Hematopoietic multipotent progenitor cell (in vitro differentiated cells): ENCODE measurements at places on chromosomes 11 and 22. TPM values are rescaled to one million over a fixed set of nuclear protein-coding genes. Genes with fewer than 3 reads are reported as not detected.

DNA sequence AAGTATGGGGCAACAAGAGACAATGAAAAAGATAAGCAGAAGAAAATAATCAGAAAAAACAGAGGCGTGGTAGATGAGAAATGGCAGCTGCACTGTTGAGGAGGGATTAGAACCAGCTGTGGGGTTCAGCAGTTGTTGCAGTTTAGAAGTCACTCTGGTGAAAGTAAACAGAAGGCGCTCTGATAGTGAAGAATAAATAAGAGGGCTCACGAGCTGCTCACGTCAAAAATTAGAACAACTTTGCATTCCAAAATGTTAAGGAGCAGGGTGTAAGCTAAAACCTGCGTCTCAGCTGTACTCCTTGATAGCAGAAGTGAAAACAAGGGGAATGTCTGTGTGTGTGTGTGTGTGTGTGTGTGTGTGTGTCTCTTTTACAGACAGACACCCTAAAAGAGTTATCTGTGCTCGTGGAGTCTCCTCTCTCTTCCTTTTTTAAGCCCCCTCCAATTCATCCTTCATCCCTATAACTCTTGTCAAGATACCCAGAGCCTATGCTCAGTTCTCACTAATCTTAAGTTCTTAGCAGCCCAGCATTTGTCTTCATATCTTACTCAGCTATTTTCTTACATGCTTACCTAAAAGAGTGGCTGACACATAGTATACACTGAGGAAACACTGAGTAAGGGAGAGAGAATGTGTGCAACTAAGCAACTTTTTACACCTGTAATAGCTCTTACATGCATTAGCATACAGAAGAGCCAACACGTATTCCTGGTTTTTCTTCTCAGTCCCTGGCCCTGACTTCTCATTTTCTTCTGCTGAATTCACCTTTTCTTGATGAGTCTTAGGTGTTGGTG lies 8.9 kb downstream of the TTC17 start:
- no peak for DNase-seq

DNA sequence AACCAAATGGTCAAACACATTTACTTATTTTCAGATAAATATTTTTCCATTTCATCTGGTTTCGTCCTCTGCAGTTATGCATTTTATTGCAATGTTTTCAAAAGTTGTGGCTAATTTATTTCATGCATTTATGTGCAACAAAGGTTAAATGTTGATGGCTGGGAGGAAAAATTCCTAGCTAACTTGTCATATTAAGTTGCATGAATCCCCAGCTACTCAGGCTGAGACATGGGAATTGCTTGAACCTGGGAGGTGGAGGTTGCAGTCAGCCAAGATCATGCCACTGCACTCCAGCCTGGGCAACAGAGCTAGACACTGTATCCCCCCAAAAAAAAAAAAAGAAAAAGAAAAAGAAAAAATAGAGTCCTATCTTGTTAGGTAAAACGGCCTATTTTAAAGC lies 1862.4 kb upstream of the RAG2 start:
- DNase-seq = no peak

- peak; percentile 18 for DNase-seq
These were observed 43.6 kb downstream of the TEAD1 start for GRCh38 chr11:12717851-12718291.

- no peak for DNase-seq
These were observed 5.2 kb downstream of the TMEM134 start for GRCh38 chr11:67463680-67464410.

SCUBE1 gene
- total RNA-seq = 1.3 TPM

TYMP gene
- 20.5 TPM for total RNA-seq

PKP3 gene
- 0.27 TPM for total RNA-seq

GRCh38 chr11:23859087-23859486 lies 637.8 kb upstream of the LUZP2 start:
- no peak for DNase-seq

DNA sequence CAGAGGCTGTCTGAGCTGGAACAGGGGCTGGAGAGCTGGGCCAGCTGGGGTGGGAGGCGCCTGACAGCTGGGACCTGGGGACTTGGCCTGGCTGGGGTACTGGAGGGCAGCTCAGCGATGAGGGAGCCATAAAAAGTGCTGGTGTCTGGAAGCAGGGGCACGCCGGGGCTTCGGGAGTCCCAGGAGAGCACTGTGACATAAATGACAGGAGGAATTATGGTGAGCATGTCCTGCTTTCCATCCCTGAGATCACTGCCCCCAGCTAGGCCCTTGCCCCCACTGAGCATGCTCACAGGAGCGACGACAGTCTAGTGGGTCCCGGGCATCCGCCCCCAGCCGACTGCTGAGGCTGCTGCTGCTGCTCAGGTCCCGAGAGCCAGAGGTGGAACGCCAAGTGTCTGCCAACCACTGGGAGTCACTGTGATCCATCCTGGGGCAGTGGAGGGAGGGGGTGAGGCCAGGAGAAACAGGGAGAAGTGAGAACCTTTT lies 6.2 kb downstream of the ROBO4 start:
- no peak for DNase-seq

ZNF143 gene
- 38.8 TPM for total RNA-seq

DNA sequence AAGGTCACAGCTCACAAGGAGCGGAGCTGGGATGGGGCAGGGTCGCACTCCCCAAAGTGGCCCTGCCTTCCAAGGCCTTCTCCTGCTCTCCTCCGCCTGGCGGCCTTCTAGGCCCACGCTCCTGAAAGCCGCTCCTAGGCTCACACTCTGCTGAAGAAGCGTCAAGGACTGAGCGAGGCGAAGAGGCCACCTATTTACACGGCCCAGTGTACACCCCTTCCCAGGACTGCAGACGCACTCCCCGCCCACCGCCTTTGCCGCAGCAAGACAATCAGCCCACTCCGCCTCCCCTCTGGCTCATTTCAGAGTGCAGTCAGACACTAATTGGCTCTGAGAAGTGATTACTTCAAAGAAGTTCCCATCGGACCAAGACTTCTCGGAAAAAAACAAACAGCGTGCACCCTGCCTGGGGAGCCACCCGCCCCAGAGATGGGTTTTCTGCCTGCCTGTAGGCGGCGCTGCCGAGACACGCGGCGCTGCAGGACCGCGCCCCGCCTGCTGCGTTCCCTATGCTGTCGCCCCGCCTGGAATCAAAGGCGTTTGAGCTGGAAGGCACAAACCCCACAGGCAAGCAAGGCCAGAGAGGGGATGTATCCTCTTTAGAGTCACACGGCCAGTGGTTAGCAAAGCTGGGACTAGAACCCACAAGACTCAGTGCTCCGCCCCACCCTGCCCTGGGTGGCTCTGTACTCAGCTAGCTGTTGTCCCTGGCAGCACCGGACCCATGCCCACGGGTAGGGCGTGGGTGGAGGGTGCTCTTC lies 414.8 kb downstream of the BUD13 start:
- no peak for DNase-seq

KRTAP5-6 gene
- total RNA-seq = not detected

CYB561A3 gene
- total RNA-seq = 59.0 TPM

- DNase-seq = no peak
These were observed 4.1 kb downstream of the BDNF start for GRCh38 chr11:27696115-27696514.

GRCh38 chr22:39808081-39808480 lies 85.5 kb downstream of the ENTHD1 start:
- no peak for DNase-seq

BIRC3 gene
- 7.0 TPM for total RNA-seq

DNA sequence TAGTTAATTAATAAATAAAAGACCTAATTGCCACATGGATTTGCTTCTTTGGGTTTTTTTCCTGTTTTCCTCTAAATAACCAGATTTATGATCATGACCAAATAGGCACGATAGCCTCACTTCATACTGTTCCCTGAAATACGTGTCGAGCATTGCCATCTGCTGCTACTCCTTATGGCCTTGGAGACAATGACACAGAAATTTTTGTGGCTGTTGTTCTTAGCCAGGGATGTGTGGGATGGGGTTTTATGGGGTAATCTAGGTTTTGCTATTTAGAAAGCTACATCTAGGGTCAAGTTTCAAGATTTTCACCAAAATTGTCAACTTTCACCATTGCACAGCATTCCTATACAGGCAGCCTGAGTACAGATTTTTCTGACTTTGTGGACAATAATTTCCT lies 145.2 kb downstream of the DBX1 start:
- DNase-seq = no peak

DNA sequence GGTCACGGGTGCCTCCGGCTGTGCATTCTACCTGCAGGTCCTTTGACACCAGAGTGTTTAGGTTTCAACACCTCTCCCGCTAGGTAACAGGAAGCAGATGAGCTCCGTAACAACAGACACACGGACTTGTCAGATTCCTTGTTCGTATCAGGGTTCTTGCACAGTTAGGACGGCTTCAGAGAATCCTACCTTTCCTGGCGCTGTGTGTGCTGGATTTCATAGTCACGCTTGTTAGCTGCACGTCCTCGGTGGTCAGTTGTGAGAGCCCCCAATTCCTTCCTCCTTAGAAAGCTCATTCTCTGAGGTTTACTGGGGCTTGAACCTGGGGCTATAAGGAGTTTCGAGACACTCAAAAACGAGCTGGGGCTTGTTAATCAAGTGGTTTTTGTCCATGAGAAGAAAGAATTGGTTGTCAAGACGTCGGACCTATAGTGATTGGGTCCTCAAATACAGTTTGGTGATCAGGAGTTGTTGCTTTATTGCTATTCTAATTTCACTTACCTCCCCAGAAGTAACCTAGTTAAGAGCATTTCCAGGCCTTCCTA lies 664 bp downstream of the DDB2 start:
- peak; percentile 3 for DNase-seq

GRCh38 chr22:20865875-20866445 lies 7.2 kb downstream of the SNAP29 start:
- DNase-seq = no peak

DNA sequence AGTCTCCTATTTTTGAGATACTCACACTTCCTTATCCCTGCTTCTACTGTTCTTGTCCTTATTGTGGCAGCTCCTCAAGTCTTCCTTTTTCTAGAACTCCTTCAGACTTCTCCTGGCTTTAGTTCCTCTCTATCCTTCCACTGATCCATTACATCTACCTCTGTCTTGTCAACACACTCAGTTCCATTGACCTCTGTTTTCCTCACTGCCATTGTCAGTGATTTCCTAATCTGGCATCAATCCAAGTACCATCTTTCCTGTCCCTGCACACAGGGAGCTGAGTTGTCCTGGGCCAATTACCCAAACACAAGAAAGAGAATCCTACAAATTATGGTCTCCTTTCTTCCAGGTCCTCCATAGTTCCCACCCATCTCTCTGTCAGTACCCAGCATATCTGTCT lies 27.9 kb upstream of the RIC3 start:
- no peak for DNase-seq

- no peak for DNase-seq
These were observed 92.4 kb downstream of the KCNC1 start for GRCh38 chr11:17827006-17827405.

GRCh38 chr11:2382936-2383851 lies 6.1 kb downstream of the CD81 start:
- DNase-seq = no peak

DNA sequence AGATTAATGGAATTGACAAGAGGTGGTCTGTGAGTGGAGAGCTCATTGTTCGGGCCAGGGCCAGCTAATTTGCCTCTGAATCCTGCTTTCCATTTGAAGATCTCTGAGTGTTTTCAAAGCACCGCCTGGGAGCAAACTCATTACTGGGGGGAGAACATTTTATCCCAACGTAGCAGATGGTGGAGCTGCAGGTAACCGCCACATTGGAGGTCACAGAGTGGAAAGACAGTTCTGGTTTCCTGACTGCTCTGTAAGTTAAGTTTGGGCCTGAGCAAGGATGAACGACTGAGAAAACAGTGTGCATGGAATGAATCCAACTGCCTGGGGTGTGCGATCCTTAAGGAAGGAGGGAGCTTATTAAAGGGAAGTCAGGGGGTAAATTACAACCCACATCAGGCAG lies 30.5 kb downstream of the LMO2 start:
- DNase-seq = no peak

DNA sequence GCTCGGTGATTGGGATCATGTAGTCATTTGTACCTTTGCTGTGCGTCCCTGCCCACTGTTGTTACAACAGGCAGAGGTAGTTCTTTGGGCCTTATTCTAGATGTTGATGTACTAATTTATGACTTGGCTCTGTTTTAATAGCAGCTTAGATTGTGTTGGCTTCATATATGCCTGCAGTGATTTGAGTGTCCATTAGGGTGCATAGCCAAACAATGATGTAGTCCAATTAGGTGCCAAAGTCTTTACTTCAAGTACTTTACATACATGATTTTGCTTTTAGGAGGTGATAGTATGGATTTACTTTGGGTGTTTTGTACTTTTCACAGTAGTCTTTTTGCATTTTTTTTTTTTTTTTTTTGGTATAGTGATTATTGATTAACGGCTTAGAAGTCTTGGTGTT lies 46.4 kb downstream of the PPP6R3 start:
- DNase-seq = no peak

DNA sequence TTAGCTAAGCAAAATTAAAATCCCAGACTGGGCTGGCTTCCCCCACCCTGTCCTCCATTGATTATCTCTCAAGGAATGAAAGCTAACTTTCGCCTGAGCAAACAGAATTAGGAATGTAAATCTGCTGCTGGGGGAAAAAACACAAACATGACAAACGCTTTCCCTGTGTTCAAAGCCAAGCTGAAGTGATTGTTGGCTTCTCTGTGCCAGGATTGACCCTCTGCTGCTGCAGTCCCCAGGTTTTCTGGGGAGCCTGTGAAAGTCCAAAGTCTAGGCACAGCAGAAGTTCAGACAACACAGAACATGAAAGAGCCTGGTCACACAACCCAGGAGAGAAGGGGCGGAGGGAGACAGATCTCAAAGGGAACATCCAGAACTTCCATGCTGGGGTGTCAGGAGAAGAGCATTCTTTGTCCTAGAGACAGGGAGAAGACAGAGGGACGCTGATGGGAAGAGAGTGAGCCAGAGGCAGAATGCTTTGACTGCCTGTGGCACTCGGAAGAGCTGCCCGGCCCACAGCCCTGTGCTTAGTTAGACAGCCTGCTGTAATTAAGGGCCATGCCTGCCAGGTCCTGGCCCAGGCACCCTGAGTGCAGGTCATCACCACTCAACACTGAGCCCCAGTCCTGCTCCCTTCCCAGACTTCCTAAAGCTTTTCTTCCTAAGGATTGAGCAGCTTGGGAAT lies 6.9 kb downstream of the PATZ1 start:
- DNase-seq = no peak

GRCh38 chr11:112498701-112499100 lies 238.0 kb upstream of the PLET1 start:
- no peak for DNase-seq

DNA sequence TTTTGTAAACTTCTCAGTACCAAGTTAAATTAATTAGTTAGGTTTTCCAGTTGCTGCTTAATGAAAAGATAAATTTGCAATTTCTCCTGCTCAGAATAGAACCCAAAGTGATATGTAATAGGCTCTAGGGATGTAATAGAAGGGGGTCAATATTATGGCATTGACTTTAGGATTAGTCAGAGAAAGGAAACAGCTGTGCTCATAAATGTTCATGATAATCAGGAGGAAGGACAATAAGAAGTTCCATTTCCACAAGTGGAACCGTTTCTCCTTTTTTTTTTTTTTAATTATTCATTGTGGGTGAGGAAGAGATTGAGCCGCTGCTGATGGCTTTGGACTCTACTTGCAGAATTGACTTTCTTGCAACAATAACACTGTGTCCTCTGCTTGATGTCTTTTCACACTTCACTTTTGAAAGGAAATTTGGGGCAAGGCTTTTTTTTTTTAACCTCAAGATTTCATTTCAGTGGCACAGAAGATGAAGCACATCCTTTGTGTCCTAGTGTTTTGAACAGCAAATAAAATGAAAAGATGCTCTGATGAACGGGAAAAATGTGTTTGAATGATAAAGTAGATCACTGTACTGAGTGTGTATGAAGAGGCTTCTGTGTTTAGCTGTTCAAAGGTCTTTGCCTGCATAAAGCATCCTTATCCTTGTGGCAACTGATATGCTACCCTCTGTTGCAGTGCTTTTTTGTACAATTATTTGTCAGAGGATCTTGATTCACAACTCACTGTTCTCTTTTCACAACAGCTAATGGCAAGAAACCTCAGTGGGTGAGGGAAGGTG lies 62.4 kb downstream of the GAS2 start:
- DNase-seq = no peak

- no peak for DNase-seq
These were observed 24.3 kb downstream of the NEU3 start for GRCh38 chr11:75013051-75013450.
